ENCODE measurements at places on chromosomes 6 and 20.

GRCh38 chr6:122753688-122754056 is 25.8 kb upstream of the FABP7 start:
- no peak for DNase-seq

DNA sequence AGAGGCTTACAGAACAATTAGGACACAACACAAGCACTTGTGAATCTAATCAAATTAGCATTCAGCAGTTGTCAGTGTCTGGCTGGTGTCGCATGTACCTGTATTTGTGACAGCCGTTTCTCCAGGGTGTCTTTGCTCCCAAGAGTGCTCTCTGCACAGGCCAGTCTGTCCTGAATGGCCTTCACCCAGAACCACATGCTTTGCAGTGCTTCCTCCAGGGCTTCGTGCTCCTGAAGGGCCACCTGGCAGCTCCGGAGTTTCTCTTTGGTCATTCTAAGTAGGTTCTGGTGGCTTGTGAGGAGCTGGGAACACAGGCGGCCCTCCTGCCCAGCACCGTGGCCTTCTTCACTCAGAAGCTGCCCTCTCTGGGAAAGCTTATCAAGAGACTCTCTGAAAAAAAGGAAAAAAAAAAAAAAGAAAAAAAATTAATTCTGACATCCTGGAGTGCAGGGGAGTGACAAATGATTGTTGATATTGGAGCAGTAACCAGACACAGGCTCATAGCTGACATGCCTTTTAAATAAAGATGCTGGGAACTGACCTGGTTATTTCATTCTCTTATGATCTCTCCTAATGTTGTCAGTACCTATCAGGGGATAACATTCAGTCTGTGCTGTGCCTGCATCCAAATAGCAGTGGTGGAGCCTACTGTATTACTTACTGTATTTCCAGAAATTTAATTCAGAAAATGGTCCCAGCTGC is 245.8 kb downstream of the SYNE1 start:
- DNase-seq, result no peak

- no peak for DNase-seq
These were observed 16.4 kb downstream of the PLCB1 start for GRCh38 chr20:8148501-8148900.

GRCh38 chr6:137978252-137978896 is 111.3 kb downstream of the TNFAIP3 start:
- no peak for DNase-seq

DNA sequence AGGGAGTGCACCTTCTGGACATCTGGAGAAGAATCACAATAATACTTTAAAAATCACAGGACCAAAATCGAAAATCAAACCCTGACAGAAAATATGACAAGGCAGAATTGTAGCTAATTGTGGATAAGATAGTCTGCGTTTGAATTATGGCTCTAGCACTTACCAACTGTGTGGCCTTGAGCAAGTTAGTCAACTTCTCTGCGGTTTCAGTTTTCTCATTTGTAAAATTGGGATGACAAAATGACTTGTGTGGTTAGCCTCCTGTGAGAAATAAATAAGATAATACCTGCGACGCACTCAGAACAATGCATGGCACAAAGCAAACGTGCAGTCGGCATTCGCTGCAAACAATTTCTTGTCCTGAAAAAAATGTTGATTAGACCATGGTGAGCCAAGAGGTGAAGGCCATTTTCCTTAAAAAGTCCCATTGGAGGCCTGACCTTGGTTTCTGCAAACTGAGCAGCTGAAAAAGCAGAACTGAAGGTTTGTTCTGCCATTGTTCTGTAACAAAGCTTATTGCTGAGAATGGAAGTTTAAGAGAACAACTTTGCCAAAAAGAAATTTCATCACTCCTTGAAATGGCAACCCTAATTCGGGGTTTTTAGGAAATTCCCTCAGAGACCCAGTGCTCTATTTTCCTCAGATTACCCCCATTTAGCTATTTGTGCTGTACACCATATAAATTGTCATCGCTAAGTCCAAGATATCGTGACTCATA is 266.3 kb downstream of the ERMARD start:
- no peak for DNase-seq

- DNase-seq, result peak; percentile 54
These were observed 19.8 kb upstream of the MAP1LC3A start for GRCh38 chr20:34538671-34539123.

DNA sequence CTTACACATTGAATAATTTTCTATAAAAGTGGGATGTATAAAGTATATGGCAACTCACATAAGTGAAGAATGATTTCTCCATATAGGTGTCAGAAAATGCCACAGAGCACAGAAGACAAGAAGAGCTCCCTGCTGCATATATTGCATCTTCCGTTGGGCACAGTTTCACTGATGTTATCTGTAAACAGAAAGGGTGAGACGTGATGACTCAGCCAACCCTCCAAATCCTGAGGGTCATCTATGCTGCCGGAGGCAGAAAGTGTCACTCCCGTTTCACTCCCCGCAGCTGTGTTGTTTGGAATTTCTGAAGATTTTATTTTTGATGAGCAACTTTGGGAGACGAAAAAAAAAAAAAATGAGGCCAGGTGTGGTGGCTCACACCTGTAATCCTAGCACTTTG is 644.1 kb downstream of the C6orf118 start:
- DNase-seq, result no peak

DNA sequence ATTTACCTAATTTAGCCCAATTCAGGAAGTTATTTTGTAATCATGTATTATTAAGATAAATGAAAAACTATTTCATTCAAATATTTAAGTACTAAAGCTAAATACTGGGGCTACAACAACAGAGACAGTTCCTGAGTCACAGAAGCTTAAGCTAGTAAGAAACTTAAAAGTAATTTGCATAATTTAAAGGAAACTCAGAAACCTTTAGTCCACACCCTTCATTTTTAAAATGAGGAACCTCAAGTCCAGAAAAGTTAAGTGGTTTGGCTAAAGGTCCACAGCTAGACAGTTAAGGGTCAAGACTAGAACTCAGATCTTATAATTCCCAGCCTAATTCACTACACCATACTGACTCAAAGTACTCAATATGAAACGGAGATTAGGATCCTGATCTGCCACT is 7.2 kb downstream of the LMBRD1 start:
- DNase-seq, result no peak
